SK-N-SH treated with all-trans-retinoic acid at 6 μM for 48 hours (cell line): ENCODE measurements at places on chromosomes 12 and 14.

GRCh38 chr12:26554332-26554731 lies 278.7 kb downstream of the ITPR2 start:
- ATAC-seq, result no peak

GRCh38 chr12:89863493-89863938 lies 154.9 kb upstream of the ATP2B1 start:
- ATAC-seq, result no peak; the same call in 2 of the 3 replicates

GRCh38 chr14:35212471-35213142 lies 79.6 kb upstream of the PSMA6 start:
- ATAC-seq, result no peak

- no peak; the same call in 2 of the 3 replicates for ATAC-seq
These were observed 39.1 kb downstream of the TSPAN9 start for GRCh38 chr12:3116106-3116844.

DNA sequence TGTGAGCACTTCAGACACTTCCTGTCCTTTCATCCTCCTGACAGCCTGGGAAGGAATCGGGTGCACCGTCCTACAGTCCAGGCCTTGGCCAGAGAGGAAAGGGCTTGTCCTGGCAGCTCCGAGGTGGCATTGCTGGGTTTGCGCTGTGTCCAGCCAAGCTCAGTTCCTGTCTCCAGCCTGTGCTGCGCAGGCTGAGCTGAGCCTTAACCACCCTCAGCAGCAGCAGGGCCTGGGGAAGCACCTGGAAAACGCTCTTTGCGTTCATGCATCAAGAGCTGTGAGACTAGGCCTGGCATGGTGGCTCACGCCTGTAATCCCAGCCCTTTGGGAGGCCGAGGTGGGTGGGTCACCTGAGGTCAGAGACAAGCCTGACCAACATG lies 33.7 kb upstream of the EML1 start:
- ATAC-seq, result no peak

DNA sequence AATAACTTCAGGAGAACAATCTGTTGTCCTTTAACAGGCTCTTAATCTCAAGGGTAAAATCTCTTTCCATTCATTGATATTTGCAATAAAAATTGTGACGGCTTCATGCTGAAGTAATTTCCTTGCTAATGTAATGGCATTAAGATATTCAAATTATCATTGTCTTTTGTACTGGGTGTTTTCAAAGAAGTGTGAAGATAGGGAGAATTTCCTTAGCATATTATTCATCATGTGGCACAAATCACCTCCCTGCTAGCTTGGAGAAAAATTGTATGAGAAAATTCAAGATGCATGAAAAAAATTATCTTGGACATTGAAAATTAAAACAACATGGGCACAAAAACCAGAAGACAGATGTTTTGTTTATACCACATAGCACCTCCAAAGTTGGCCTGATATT lies 63.6 kb upstream of the ARID2 start:
- no peak for ATAC-seq

GRCh38 chr12:98572010-98572409 lies 21.5 kb upstream of the SLC25A3 start:
- ATAC-seq, result 0 out of 3 replicates have a peak, but pooled peaks have one; percentile 38

DNA sequence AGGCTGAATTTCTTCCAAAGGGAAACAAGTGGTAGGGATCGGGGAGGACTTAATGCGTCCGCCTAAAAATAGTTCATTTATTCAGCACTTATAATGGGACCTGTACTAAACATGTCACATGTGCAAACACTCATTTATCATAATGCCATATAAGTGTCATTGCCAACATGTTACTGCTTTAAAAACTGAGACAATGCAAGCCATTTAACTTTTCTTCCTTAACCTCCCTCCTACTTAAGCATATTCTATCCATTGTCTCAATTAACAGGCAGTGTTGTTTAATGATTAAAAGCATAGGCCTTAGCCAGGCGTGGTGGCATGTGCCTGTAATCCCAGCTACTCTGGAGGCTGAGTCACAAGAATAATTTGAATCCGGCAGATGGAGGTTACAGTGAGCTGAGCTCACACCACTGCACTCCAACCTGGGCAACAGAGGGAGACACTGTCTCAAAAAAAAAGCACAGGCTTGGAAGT lies 13.5 kb upstream of the SCFD1 start:
- ATAC-seq, result peak; percentile 85

DNA sequence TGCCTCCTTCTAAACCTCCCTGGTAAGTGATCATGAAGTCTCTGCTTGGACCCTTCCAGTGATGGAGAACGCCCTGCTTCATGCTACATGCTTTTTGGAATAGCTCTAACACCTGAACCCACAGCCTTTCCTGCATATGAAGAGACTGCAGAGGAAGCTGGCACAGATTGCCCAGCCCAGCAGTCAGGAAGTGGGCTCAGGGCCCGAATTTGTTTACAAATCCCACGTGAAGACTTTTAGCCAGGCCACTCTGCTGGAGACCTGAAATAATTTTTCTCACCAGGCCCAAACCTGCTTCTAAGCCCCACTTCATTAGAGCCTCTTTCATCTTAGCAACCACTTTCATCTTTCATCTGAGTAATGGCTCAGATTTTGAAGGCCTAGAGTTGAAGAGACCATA lies 22.9 kb downstream of the RTN1 start:
- no peak for ATAC-seq
